ENCODE measurements at places on chromosomes 7 and 10. TPM values are rescaled to one million over a fixed set of nuclear protein-coding genes. Genes with fewer than 3 reads are reported as not detected.

Gene CYP3A4
- total RNA-seq: 0.11 TPM

Gene PPP1R17
- total RNA-seq: not detected

Gene PCDH15
- total RNA-seq: not detected

Gene ACSM6
- not detected for total RNA-seq

Gene NPFFR1
- total RNA-seq: not detected

Gene STEAP4
- not detected for total RNA-seq

Gene PTCD1
- total RNA-seq: 9.7 TPM
